ENCODE measurements at places on chromosomes 16 and 17. TPM values are rescaled to one million over a fixed set of nuclear protein-coding genes. Genes with fewer than 3 reads are reported as not detected.

Gene CRYBA1
- not detected for total RNA-seq

Gene CHTF8
- total RNA-seq: 124 TPM

Gene KCNH4
- total RNA-seq: 0.39 TPM

Gene SLC12A3
- total RNA-seq: not detected

Gene TBC1D3K
- total RNA-seq: not detected

Gene ZFHX3
- total RNA-seq: 6.3 TPM
